ENCODE measurements at places on chromosomes 3 and 15. TPM values are rescaled to one million over a fixed set of nuclear protein-coding genes. Genes with fewer than 3 reads are reported as not detected.
A peak's percentile ranks its signal among the peaks of the same experiment; 100 is the strongest.

Gene KBTBD12
- total RNA-seq = 0.37 TPM

Gene COL8A1
- 80.4 TPM for total RNA-seq

Gene TMCO5A
- total RNA-seq = not detected

DNA sequence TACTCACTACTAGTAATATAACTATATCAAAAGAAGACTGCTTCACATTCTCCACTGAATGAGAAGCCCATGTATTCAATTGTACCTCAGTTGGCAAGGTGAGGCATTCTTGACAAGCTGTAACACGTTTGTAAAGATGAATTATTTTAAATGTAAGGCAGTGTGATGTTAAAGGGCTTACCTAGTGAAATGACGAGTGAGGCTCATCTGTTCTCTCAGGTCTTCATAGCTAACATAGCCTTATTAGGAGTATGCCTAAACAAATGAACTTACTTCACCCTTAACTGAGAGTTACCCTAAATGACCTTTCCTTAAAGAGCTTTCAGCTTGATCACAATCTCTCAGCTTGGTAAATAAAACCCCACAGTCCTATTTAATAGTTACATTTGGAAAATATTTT is 127.3 kb downstream of the FEZF2 start:
- no peak overlapping the region for H3K27ac ChIP-seq
- H3K4me3 ChIP-seq = no peak overlapping the region
- peaks cover 3% of the 10 kb centered on the region for H3K4me1 ChIP-seq
- no peaks in the 10 kb centered on the region for H3K36me3 ChIP-seq

Gene SCN11A
- 0.15 TPM for total RNA-seq

- peaks cover 28% of the 10 kb centered on the region for H3K36me3 ChIP-seq
- peak overlapping the region; percentile 32 for H3K4me3 ChIP-seq
- peaks cover 35% of the 10 kb centered on the region for H3K4me1 ChIP-seq
- peak overlapping the region; percentile 72 for H3K27ac ChIP-seq
These were observed 24.6 kb upstream of the SACM1L start for GRCh38 chr3:45664578-45664977.

Gene ECE2
- not detected for total RNA-seq

DNA sequence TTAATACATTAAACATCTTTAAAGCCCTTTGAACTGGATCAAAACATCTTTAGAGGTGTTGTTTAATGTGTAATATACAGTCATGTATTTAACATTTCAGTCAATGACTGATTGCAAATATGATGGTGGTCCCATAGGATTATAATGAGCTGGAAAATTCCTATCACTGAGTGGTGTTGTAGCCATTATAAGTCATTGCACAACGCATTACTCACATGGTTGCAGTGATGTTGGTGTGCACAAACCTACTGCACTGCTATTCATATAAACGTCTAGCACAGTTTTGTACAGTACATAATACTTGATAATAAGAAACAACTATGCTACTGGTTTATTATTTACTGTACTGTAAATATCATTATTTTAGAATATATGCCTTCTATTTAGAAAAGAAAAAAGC is 75.6 kb downstream of the DTWD1 start:
- no peak for DNase-seq
- no peak overlapping the region for H3K27ac ChIP-seq
- no peak overlapping the region for H3K4me3 ChIP-seq
- no peaks in the 10 kb centered on the region for H3K36me3 ChIP-seq
- H3K27me3 ChIP-seq = no peaks in the 10 kb centered on the region

- no peak for DNase-seq
- peak overlapping the region; percentile 20 for H3K27ac ChIP-seq
- H3K36me3 ChIP-seq = no peaks in the 10 kb centered on the region
- H3K4me3 ChIP-seq = no peak overlapping the region
- peaks cover 17% of the 10 kb centered on the region for H3K4me1 ChIP-seq
These were observed 3.7 kb upstream of the FAM107A start for GRCh38 chr3:58580826-58581327.

DNA sequence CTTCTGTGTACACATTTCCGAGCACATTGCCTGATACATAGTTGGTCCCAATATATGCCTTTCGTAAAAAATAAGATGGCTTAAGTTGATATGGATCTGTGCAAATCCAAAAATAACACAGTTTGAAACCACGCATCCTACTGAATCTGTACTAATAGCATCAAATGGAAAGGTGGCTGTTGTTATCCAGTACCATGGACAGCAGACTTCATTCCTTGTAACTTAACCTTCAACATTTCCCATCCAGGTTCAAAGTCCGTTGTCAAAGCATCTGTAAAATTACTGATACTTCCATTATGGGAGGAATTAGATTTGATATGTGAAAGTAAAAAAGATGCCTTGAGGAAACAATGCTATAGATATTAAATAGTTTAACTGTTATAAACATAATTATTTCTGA is 65.5 kb upstream of the C3orf49 start:
- no peaks in the 10 kb centered on the region for H3K36me3 ChIP-seq
- no peaks in the 10 kb centered on the region for H3K4me1 ChIP-seq
- no peak overlapping the region for H3K4me3 ChIP-seq

DNA sequence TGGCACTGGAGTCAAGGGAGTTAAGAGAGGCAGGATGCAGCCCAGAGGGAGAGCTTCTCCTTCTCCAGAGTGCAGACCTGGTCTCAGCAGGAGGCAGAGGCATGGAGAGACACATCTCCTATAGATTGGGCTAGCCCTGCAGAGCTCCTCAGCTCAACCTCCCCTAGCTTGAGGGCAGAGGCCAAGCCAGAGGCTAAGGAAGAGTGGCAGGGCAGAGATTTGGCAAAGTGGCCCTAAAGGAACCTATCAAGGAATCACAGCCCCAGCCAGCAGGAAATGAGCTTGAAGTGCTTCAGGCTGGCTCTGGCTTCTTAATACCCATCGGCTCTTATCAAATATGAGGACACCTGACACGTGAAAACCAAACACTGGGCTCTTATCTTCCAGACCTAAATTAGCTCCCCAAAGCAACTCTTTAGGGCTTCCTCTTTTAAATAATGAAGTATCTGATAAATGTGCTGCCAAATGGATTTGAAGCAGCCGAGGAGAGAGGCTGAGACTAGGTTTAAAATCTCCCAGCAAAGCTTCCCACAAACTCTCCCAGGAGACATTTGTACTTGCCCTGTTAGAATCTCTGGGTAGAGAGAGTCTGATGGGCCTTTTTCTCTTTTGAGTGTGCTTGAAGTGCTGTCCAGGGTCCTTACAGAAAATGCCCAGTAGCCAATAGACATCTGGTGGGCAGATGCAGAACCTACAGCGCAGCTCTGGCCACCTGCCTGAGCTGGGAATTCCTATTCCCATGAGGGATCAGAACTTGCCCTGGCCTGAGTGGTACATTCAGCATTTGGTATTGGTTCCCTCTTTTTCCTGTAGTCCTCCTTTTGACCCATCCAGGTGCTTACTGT is 271.4 kb downstream of the CLSTN2 start:
- no peak overlapping the region for H3K27ac ChIP-seq
- DNase-seq = no peak
- H3K27me3 ChIP-seq = no peaks in the 10 kb centered on the region
- H3K4me3 ChIP-seq = no peak overlapping the region
- no peaks in the 10 kb centered on the region for H3K36me3 ChIP-seq

Gene CCR8
- total RNA-seq = not detected

Gene DAG1
- 61.3 TPM for total RNA-seq

GRCh38 chr3:139020036-139020867 is 474 bp downstream of the PRR23B start:
- H3K27ac ChIP-seq = no peak overlapping the region
- no peaks in the 10 kb centered on the region for H3K36me3 ChIP-seq
- no peaks in the 10 kb centered on the region for H3K4me1 ChIP-seq
- DNase-seq = no peak
- no peaks in the 10 kb centered on the region for H3K27me3 ChIP-seq

- no peaks in the 10 kb centered on the region for H3K27me3 ChIP-seq
- no peaks in the 10 kb centered on the region for H3K4me1 ChIP-seq
- DNase-seq = no peak
- H3K4me3 ChIP-seq = no peak overlapping the region
These were observed 95.4 kb downstream of the FEZF2 start for GRCh38 chr3:62277986-62278385.

DNA sequence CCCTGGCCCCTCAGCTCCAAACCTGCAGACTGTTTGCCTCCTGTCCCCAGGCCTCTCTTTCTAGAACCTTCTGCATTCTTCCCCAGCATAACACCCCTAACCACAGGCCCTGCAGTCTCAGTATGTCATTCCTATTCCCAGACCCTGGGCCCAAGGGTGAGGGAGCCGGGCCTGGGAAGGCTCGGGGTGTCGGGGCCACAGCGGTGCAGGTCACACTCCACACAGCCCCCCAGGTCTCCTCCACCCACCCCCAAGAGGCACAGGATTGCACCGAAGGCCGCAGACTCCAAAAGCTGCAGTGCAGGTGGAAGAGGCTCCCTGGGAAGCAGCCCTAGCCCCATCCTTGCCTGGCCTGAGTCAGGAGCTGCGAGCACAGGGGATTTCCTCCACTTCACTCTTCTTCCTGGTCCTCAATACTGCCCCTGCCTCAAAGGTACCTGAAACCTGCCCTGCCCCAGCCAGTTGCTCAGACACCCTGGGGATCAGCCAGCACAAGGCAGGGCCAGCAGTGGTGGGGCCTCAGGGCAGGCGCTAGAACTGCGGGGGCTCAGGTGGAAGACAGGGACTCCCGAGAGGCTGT is 31.1 kb downstream of the TNK2 start:
- H3K27me3 ChIP-seq = no peaks in the 10 kb centered on the region
- peaks cover 34% of the 10 kb centered on the region for H3K36me3 ChIP-seq
- H3K27ac ChIP-seq = no peak overlapping the region
- no peak overlapping the region for H3K4me3 ChIP-seq
- DNase-seq = no peak
- H3K4me1 ChIP-seq = peaks cover 20% of the 10 kb centered on the region

Gene NTRK3
- total RNA-seq = 4.2 TPM

Gene ACVR2B
- 8.5 TPM for total RNA-seq

Gene GOLGA8T
- 2.0 TPM for total RNA-seq

Gene ADAMTSL3
- total RNA-seq = 10.9 TPM

- H3K36me3 ChIP-seq = no peaks in the 10 kb centered on the region
These were observed 10.9 kb downstream of the LINGO1 start for GRCh38 chr15:77621847-77622208.

- no peaks in the 10 kb centered on the region for H3K4me1 ChIP-seq
- H3K27ac ChIP-seq = no peak overlapping the region
- DNase-seq = no peak
- H3K36me3 ChIP-seq = no peaks in the 10 kb centered on the region
These were observed 49.7 kb upstream of the BOC start for GRCh38 chr3:113161661-113162060.

GRCh38 chr15:57309856-57310760 is 66.2 kb upstream of the CGNL1 start:
- DNase-seq = no peak
- H3K27me3 ChIP-seq = no peaks in the 10 kb centered on the region
- no peak overlapping the region for H3K27ac ChIP-seq
- peaks cover 8% of the 10 kb centered on the region for H3K4me1 ChIP-seq
- no peak overlapping the region for H3K4me3 ChIP-seq
- no peaks in the 10 kb centered on the region for H3K36me3 ChIP-seq

GRCh38 chr15:87528873-87529272 is 727.7 kb downstream of the NTRK3 start:
- no peak for DNase-seq
- H3K27me3 ChIP-seq = no peaks in the 10 kb centered on the region
- no peak overlapping the region for H3K4me3 ChIP-seq
- no peaks in the 10 kb centered on the region for H3K4me1 ChIP-seq
- H3K27ac ChIP-seq = no peak overlapping the region
- H3K36me3 ChIP-seq = no peaks in the 10 kb centered on the region

- H3K27me3 ChIP-seq = no peaks in the 10 kb centered on the region
- peaks cover 9% of the 10 kb centered on the region for H3K4me1 ChIP-seq
These were observed 118.6 kb downstream of the ANO10 start for GRCh38 chr3:43503067-43503728.

DNA sequence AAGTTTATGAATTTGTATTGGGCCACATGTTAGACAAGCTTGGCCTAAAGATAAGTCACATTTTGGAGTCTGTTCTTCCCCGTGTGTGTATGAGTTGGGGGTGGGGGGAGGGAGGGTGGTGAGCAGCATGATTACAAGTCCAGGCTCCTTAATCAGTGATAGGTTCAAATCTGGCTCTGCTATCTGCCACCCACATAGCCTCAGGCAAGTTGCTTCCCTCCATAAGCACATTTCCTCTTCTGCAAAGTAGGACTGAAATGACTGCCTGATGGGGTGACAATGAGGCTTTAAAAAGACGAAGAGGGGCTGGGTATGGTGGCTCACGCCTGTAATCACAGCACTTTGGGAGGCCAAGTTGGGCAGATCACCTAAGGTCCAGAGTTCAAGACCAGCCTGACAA is 1.1 kb upstream of the SPATA12 start:
- H3K36me3 ChIP-seq = no peaks in the 10 kb centered on the region
- H3K4me3 ChIP-seq = no peak overlapping the region
- H3K27me3 ChIP-seq = no peaks in the 10 kb centered on the region

DNA sequence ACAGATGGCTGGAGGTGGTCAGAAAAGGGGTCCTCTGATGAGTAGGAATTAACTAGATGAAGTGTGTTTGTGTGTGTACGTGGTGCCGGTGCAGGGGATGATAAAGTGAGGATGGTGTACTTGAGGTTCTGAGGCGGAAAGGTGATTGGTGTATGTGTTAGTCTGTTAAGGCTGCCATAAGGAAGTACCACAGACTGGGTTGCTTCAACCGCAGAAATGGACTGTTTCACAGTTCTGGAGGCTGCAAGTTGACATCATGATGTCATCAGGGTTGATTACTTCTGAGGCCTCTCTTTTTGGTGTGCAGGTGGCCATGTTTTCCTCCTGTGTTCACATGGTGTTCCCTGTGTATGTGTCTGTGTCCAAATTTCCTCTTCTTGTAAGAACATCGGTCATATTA is 202.4 kb upstream of the RGMA start:
- no peak for DNase-seq
- no peaks in the 10 kb centered on the region for H3K4me1 ChIP-seq
- H3K27me3 ChIP-seq = no peaks in the 10 kb centered on the region

- H3K4me1 ChIP-seq = no peaks in the 10 kb centered on the region
- no peaks in the 10 kb centered on the region for H3K27me3 ChIP-seq
- no peak overlapping the region for H3K27ac ChIP-seq
- no peak for DNase-seq
These were observed 133.1 kb downstream of the IL1RAP start for GRCh38 chr3:190646996-190647395.

- no peaks in the 10 kb centered on the region for H3K4me1 ChIP-seq
- DNase-seq = no peak
- H3K27ac ChIP-seq = no peak overlapping the region
- H3K27me3 ChIP-seq = no peaks in the 10 kb centered on the region
These were observed 476.8 kb downstream of the NTRK3 start for GRCh38 chr15:87779746-87780145.

DNA sequence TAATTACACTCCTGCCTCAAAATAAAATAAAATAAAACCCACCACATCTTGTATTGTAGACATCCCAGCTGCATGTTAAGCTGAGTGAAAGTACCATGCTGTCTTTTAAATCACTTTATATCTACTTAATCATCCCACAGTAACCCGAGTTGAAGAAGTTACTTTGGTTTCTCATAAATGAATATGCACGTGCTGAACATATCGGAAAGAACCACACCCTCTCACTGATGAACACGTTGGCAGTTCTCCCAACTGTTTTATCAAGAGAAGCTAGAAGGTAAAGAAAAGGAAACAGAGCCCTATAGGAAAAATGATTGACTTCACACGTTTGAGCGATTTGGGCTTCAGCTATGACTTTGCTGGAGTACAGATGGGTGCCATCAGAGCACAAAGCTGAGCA is 15.9 kb upstream of the TM4SF19 start:
- peaks cover 55% of the 10 kb centered on the region for H3K36me3 ChIP-seq
- H3K4me3 ChIP-seq = no peak overlapping the region

Gene NANOGP8
- 0.63 TPM for total RNA-seq

Gene GOLGA6L7
- not detected for total RNA-seq
